Kasumi-1 (cell line): ENCODE measurements at places on chromosomes 1 and 21.

DNA sequence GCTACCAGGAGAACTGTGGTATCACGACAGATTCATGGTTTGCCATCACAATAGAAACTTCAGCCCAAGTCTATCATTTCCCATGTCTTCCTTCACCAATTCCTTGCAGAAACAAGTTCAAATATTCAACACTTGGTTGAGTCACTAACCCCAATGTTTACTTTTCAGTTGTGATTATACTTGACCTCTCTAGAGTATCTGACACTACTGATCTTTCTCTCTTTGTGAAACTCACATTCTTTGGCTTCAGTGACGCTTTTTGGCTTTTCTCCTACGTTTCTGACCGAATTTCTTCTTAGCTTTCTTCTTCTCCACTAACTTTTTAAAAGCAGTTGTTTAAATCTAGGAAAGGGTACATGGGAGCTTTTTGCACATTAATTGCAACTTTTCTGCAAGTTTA is 48.8 kb upstream of the HMGB4 start:
- no peak for DNase-seq

DNA sequence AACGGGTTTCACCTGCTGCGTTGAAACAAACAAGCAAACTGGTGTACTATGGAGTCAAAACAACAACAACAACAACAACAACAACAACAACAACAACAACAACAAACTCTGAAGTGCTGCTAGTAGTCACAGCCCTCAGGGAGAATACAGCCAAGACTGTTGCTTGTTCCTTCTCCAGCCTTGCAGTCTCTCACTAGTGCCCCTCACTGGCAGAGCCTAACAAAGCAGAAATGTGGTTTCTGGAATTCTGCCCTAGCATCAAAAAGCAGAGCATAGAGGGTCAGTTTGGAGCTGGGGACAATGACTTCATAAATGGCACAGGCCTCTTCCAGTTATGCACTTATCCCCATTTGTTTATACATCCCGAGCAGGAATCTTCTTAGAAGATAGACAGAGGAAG is 187.4 kb downstream of the KCNK2 start:
- no peak for DNase-seq

DNA sequence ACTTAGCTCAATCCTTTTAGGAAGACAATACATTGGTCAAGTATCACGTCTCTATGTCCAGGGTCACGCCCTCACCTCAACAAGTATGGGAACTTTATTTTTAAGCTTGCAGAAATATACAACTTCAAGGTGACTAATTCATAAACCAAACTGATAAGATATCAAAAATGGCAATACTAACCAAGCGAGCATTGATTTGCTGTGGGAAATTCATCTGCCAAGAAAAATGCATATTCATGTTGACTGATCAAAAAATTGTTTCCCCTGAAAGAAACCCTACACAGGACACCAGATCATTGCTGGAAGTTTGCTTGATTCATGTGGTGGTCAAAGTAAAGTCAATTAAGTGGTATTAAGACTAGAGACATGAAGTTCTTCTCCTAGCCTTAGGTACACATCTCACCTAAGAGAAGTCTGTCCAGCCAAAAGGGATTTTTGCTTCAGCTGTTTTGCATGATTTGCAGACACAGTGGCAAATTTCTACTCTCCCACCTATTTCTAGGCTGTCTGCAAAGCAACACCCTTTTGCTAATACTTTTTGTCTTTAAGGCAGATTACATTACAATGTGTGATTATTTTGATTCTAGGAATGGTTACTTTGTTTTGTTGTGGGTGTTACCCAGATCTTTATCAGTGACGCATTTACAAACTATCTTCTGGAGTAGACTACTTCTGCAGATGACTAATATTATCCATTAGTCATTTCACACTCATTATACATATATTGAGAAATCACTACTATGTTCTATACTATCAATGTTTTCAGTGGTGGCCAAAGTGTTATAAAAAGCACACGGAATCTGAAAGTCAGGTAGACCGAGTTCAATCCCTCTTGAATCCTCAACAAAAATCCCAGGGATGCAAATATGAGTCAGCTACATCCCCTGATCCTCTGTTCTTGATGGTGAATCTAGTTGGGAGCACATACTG is 12.4 kb downstream of the SAMSN1 start:
- DNase-seq: no peak

DNA sequence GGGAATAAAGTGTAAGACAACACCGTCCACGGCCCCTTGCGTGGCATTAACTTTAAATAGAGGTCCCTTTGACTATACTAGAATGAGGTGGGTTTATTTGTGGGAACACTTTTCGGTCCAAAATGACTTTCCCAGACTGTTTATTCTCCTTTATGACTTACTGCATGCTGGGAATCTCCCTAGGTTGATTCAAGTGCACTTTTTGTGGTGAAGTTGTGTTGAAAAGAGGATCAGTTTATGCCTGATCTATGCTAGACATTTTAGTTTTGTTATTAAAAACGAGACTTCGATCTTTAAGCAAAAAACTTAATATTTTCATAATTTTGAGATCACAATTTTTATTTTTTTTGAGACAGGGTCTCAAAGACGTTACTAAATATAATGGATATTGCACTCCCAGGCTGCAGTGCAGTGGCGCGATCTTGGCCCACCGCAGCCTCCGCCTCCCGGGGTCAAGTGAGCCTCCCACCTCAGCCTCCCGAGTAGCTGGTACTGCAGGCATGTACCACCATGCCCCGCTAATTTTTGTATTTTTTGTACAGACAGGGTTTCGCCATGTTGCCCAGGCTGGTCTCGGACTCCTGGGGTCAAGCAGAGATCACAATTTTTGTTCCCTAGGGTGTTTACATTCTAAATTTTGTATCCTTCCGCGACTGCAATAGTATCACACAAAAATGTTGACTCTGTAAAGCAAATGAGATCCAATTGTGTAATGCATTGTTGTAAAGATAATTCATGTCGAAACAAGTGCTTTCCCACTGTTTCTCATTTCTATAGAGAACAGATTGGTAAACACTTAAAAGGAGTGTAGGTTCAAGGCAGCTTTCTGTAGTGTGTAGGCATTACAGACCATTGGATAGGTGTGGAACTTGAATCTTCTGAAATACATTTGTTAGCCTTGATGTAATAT is 1.6 kb downstream of the CDC42 start:
- no peak for DNase-seq

- no peak for DNase-seq
Observed at GRCh38 chr1:100353988-100354387, 1.7 kb downstream of the CDC14A start.

DNA sequence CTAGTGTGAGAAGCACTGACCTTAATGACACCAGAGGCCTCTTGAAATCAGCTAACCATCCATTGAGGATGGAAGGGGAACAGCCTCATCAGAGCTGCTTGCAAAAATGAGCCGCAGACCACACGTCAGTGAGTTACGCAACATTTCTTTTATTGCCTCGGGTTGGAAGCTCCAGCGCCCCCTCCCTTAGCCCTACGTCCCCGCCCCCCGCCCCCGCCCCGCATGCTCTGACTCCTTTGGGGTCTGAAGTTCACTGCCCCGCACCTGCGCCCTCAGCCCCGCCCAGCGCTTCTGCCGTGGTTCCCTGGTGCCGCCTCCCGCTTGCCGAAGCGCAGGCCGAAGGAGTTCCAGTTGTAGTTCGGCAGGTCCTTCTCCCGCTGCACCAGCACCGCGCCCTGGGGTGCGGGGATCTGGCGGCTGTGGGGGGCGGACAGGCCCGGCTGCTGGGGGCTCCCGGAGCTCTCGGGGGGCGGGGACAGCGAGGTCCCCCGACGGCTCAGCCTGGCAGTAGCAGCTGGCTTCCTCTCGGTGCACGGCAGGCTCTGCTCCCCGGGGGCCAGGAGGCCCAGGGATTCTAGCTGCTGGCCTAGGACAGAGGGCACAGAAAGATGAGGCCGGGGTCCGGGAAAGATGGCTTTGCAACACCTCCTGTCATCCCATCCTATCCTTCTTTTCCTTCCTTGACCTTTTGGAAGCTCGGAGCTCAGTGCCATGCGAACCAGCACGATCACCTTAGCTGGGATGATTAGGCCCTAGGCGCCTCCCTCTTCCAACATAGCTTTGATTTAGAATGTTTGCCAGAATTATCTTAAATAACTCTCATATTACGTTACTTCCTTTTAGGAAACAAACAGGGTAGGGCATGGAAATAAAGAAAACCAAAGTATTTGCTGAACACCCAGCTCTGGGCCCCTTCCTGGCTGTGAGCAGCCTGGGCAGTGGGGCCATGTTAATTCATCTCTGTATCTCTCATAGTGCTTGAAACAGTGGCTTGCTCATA is 5.8 kb downstream of the KISS1 start:
- DNase-seq: peak; percentile 68

DNA sequence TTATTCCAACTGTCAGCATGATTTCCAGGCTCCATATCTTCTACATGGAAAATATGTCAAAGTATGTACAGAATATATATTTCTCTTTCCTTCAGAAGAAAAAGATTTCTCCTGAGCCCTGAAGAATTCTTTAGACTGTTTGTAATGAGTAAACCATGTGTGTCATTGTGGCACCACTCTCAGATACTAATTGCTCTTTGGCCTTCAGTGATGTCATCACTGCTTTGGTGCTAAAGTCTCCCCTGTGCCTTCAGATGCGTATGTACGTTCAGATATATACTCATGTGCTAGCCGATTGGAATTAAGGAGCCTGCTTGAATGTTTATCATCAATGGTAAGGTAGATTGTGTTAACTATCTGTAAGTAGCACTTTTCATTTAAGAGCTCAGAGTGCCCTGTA is 20.6 kb upstream of the NBL1 start:
- no peak for DNase-seq
